ENCODE measurements at places on chromosomes 1 and 21.

GRCh38 chr1:113630340-113631327 lies 128.7 kb downstream of the PHTF1 start:
- H3K36me3 ChIP-seq: peaks cover 21% of the 10 kb centered on the region
- H3K4me1 ChIP-seq: no peaks in the 10 kb centered on the region
- no peak for DNase-seq
- H3K4me3 ChIP-seq: no peak overlapping the region
- H3K27me3 ChIP-seq: no peaks in the 10 kb centered on the region
- H3K27ac ChIP-seq: no peak overlapping the region

GRCh38 chr1:119006406-119007279 lies 18.5 kb upstream of the TBX15 start:
- DNase-seq: no peak
- peaks cover 9% of the 10 kb centered on the region for H3K4me1 ChIP-seq
- H3K27ac ChIP-seq: no peak overlapping the region
- no peaks in the 10 kb centered on the region for H3K36me3 ChIP-seq
- H3K4me3 ChIP-seq: no peak overlapping the region

- H3K4me1 ChIP-seq: no peaks in the 10 kb centered on the region
- H3K36me3 ChIP-seq: no peaks in the 10 kb centered on the region
- no peak overlapping the region for H3K27ac ChIP-seq
- peaks cover 25% of the 10 kb centered on the region for H3K27me3 ChIP-seq
These were observed 18.9 kb upstream of the SLC26A9 start for GRCh38 chr1:205961991-205962820.

GRCh38 chr1:34670982-34671381 lies 83.9 kb upstream of the GJB5 start:
- H3K4me3 ChIP-seq: no peak overlapping the region
- no peaks in the 10 kb centered on the region for H3K4me1 ChIP-seq
- H3K27ac ChIP-seq: no peak overlapping the region

DNA sequence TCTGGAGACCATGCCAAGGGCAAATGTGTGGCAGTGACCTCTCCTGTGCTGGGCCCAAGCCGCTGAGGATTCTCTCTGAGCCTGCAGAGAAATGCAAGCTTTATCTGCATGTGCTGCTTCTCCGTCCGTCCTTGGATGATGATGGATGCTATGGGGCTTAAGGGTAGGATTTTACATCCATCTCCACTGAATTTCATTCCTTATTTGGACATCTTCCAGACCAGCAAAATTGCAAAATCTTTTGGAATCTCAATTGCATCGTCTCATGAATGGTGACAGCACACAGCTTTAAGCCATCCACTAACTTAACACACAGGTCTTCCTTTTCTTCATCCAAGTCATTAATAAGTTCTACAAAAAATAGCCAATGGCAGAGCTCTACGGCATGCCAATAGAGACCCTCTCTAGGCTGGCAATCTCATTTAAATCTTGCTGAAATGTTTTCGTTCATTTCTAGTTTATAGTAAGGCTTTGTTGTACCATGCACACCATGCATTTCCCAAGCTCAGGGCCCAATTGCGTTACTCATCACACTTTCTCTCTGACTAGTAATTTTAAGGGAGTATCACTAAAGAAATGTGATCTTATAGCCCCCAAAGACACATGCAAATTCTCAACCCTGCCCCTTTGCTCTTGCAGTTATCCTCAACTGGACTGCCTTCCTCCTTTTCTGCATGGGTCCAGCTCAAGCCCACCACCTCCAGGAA lies 11.1 kb downstream of the BATF3 start:
- H3K4me1 ChIP-seq: no peaks in the 10 kb centered on the region
- no peak for DNase-seq
- H3K27ac ChIP-seq: no peak overlapping the region
- H3K27me3 ChIP-seq: peaks cover 14% of the 10 kb centered on the region
- H3K36me3 ChIP-seq: no peaks in the 10 kb centered on the region

DNA sequence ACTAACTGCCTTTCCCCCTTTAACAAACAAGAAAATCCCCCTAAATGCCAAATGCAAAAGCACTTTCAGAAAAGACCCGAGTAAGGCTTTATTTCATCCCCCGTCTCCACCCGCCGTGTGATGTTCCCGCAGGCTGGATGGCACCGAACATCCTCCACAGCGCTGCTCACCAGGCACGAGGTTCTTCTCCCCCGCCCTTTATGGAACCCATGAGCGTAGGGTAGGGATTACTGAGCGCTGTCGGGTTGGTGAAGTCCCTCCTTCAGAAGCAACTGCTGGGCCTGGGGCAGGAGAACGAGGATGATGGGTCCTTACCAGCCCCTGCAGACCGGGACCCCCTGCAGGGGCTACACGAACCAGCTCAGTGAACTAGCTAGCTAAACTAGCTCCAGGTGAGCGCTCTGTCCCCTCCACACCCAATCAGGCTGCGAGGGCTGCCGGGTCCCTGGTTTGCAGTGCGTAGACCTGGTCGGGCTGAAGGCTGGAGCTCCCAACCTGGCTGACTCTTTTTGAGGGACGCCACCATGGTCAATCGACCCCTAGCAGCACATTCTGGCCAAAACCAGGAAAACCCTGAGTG lies 80.4 kb downstream of the ITPKB start:
- H3K36me3 ChIP-seq: no peaks in the 10 kb centered on the region
- no peak overlapping the region for H3K27ac ChIP-seq
- DNase-seq: no peak
- H3K4me1 ChIP-seq: peaks cover 57% of the 10 kb centered on the region
- no peak overlapping the region for H3K4me3 ChIP-seq
